CD4-positive, alpha-beta T cell treated with Interleukin-6 for 4 hours (primary cell): ENCODE measurements at places on chromosomes 4 and X.
A peak's percentile ranks its signal among the peaks of the same experiment; 100 is the strongest.

GRCh38 chr4:112509243-112510141, 6.5 kb downstream of the NEUROG2 start:
- DNase-seq, result no peak

GRCh38 chr4:156517956-156518355, 453.6 kb downstream of the PDGFC start:
- DNase-seq, result no peak

DNA sequence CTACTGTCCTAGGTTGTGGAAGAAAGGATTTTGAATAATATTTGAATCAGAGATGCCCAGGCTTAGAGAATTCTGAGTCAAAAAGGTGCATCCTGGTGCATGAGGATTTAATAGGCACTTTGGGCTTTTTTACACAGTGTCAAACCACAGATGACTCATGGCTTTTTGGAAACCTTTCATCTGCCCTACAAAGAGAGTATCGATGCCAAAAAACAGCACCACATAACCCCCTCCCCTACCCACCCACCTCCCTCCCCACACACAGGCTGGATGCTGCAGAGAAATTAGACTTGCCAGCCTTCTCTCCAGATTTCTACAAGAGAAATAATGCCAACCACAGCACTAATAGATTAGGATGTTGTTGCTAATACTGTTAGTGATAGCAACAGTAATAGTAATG, 779.3 kb downstream of the NLGN4X start:
- DNase-seq, result no peak

DNA sequence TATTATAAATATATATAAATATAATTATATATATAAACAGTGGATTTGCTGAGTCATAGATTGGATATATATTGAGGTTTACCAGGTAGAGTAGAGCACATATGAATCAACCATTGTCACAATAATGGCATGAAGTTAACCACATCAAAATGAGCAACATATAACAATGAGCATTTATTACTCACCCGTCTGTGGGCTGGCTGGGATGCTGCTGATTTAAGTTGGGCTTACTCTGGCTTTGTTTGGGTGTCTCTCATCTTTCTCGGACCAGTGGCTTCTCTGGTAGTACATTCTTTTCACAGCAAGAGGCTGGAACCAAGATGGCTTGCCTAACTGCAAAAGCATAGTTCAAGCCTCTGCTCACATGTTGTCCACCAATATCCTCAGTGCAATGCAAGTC, 111.7 kb upstream of the TAPT1 start:
- no peak for DNase-seq

DNA sequence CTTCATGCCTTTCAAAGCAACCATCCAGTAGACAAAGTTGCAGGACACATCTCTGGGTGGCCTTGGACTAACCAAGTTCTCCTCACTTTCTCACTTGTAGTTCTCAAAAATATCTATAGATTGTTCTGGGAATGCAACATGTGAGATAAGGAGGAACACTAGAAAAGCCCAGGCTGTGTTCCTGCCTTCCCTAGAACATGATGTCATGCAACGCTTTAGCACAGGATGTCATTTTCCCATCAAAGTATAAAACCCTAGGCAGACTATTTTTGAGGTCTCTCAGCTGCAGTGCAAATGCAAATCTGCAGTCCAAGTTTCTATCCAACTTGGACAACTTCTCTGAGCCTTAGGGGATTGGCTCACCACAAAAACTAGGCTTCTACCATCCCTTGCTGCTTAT, 78.8 kb upstream of the PCDH7 start:
- no peak for DNase-seq

- DNase-seq, result no peak
Observed at GRCh38 chrX:69014200-69014599, 151.1 kb downstream of the PJA1 start.

- DNase-seq, result peak; percentile 2
Observed at GRCh38 chrX:129540722-129541184, 694 bp downstream of the OCRL start.

GRCh38 chr4:81335122-81335912, 120.3 kb upstream of the PRKG2 start:
- no peak for DNase-seq

GRCh38 chr4:83074086-83074704, 39.2 kb downstream of the COPS4 start:
- peak; percentile 69 for DNase-seq

DNA sequence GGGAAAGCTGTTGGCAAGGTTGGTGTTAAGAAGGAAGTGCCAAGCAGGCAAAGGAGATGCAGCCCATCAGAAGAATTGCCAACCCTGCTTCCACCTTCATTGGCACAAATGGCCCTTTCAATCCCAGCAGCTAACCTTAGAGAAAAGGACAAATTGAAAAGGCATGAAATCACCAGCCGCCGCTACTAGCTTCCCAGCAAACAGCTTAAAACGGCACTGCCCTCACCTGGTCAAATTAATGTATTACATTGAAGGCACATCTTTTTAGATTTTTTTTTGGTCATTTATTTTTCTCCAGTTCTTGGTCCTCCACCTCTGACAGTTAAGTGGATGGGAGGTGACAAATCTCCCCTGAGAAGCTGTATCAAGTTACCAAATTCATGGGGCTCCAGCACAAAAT, 51.0 kb upstream of the NHSL2 start:
- peak; percentile 50 for DNase-seq

DNA sequence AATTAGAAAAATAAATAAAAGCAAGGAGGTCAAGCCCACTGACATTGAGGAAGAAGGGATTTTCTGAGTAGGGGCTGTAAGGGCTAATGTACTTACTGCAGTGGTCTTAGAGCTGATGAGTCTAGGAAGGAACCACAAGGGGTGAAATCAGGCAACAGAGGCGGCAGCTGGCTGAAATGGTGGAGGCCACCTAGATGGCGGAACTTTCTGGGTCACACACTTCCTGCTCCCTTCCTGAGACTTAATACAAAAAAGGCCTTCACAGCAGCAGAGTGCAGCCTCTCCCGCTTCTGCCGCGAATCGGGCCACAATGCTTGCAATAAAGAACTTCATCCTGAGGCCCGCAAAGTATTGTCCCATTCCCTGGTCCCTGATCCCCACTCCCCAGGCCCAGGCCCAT, 15.4 kb downstream of the SNX12 start:
- DNase-seq, result no peak

DNA sequence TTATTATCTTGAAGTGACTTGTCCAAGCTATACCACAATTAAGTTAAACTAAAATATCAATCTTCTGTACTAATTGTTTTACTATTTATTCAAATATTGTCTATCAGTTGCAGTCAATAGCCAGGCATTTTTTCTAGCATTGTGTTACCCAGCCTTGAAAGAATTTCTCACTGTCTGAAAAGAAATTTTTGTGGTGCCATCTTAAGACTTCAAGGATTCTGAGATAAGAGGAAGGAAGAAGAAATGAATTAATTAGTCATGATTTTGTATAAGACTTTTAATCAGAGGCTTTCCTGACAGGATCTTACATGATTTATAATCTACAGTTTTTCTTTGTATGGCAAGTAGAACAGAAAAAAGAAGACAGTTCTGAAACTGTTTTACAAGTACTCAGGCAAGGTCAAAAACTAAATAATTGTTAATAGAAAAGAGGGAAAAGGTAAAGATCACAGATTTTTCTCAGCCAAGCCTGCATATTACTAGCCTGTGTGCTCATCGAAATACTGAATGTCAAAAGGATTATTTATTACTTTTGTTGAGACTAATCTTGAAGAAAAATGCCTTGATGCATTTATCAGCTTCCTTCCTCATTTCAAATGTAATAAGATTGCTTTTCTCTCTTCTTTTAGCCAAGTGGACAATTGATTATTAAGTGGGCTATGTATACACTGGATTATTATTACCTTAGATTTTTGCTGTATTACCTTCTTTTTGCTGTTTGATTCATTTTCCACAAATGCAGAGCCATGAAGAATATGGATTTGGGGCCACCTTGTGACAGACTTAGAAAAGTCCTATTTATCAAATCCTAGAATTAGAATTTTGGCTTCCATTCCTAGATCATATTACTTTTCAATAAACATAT, 53.8 kb downstream of the CXCL1 start:
- DNase-seq, result no peak

GRCh38 chr4:37951461-37952352, 8.5 kb upstream of the PTTG2 start:
- no peak for DNase-seq

DNA sequence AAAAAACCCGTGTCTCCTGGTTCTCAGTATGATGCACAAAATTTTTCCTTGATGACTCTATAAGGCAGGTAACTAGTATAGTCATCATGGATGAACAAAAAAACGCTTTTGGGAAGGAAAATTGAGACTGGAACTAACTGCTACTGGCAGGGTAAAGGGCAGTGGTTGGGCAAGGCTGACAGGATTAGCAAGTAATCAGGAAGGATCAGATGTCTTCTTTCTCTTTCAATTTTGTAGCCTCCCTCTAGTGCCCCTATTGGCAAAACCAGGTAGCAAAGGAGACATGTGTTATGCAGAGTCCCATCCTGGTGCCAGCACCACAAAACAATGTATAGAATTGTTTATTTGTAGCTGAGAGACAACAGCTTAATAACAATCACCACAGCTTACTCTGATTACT, 12.8 kb upstream of the SLITRK4 start:
- no peak for DNase-seq

DNA sequence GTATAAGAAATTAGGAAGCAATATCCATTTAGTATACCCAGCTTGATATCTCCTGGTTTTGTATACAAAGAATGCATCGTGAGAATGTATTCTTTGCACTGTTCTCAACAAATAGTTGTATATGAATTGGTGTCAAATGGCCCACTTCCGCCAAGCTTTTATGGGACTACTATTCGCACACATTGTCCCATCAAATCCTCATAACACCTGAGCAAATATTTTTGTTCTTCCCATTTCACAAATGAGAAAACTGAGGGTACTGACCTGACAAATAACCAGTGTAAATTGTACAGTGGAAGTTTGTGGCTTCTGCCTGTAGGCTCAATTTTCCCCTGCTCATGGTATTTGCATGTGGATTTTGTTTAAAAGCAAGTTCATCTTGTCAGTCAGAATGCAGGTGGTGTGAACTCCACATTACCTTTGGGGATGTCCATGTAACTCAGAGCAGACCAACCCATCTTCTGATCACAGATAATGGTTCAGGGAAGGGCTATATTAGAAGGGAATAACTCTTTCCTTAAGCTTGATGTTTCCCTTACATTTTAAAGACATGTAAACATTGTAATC, 51.5 kb upstream of the FAM241A start:
- DNase-seq, result no peak

- DNase-seq, result no peak
Observed at GRCh38 chrX:24294619-24295018, 19.2 kb downstream of the SUPT20HL2 start.

GRCh38 chr4:1855333-1856070, 454 bp downstream of the LETM1 start:
- DNase-seq, result peak; percentile 12

DNA sequence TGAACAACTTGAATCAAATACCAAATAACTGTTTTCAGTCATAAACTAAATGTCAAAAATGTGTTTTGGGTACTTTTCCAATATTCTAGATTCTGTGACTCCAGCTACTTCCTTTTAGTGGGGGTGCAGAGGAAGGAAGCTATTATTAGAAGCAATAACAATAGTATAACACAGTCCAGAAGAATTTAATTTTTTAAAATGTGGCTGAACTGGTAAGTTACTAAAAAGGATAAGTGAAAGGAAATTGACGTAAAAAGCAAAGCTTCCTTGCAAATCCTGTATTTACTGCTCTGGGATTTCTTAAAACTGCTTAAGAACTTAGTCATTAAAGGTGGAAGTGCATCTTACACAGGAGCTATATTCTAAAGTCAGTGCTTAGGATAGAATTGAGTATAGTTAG, 53.2 kb downstream of the MOSPD2 start:
- DNase-seq, result no peak

DNA sequence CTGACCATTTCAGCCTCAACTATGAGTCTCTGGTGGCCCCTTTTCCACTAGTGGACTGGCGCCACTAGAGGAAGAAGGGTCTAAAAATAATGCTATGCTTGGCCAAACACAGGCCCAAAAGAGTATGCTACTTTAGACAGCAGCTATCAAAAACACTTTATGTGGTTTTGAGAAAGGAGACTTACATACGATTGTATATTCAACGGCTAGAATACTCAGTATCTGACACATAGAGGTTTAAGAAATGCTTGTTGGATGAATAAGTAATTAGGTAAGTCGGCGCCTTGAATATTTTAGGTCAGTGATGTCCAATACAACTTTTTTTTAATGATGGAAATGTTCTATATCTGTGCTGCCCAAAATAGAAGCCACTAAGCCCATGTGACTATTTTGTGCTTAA, 25.7 kb upstream of the TMPRSS11A start:
- no peak for DNase-seq

GRCh38 chrX:44054863-44055601, 81.8 kb upstream of the NDP start:
- DNase-seq, result no peak

DNA sequence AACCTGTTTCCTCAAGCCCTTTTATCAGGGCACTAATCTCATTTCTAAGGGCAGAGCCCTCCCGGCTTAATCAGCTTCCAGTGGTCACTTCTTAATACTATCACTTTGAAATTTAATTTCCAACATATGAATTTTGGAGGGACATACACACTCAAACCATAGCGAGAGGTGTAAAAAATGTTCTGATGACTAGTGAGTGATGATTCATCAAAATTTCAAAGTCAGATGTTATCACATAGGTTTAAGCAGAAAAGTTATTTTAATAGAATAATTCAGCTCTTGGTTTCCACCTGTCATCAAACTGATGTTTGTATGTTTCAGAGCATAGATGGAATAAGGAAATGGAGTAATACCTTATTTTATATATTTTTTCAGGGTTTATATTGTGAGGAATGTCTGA, 161.9 kb downstream of the TLL1 start:
- DNase-seq, result no peak

DNA sequence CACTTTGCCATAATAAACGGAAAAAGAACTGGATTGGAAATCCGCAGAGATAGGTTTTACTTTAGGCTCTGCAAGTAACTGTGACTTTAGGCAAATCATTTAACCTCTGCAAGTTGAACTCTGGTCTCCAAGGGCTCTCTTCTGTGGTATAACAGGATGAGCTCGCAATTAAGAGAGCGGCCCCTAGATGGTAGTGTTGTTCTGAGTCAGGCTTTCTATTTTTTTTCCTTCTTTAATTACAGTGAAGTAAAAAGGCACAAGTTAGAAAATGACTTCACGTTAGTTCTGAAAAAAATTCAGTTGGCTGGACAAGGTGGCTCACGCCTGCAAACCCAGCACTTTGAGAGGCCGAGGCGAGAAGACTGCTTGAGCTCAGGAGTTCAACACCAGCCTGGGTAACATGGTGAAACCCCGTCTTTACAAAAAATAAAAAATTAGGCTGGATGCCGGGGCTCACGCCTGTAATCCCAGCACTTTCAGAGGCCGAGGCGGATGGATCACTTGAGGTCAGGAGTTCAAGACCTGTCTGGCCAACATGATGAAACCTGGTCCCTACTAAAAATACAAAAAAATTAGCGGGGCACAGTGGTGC, 18.0 kb downstream of the RPS3A start:
- DNase-seq, result peak; percentile 51

GRCh38 chrX:39261446-39262147, 460.3 kb downstream of the MID1IP1 start:
- peak; percentile 49 for DNase-seq
